RPMI7951 (cell line): ENCODE measurements at places on chromosomes 6 and 20. TPM values are rescaled to one million over a fixed set of nuclear protein-coding genes. Genes with fewer than 3 reads are reported as not detected.

GRCh38 chr20:5766085-5766764 lies 16.0 kb downstream of the SHLD1 start:
- DNase-seq, result no peak

DNA sequence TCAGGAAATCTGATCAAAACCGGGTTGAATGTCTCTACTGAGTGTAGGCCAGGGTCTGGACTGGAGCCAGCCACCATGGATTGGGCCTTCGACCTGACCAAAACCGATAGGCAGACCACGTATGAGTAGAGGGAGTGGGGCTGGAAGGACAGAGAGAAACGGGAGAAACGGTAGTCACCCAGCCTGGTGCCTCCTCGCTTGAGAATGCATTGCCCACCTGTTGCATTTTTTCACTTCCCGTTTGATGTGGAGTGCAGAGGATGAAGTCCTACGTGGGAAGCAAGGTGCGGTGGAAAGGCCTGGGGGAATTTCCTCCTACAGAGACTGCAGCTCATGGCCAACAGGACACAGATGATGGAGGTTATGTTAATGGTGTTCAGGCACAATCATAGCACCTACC lies 53.9 kb upstream of the ECI2 start:
- DNase-seq, result no peak

GRCh38 chr6:100801036-100801435 lies 80.1 kb downstream of the ASCC3 start:
- no peak for DNase-seq

DNA sequence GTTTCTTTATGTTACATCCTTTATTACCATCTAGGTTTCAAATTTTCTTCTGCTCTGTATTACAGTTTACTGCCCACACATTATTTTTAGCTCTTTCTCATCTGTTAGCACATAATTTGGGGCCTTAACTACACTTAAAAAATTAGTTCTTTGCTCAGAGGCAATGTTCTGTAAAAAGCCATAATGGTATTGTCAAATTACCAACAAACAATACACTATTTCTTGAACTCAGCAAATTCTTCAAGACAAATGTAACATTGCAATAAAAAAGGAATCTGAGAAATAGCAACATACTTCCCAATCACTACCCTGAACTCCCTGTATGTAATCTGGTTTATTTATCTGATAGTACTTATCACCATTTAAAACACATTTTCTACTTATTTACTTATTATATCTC lies 448.6 kb upstream of the OPRM1 start:
- no peak for DNase-seq

DNA sequence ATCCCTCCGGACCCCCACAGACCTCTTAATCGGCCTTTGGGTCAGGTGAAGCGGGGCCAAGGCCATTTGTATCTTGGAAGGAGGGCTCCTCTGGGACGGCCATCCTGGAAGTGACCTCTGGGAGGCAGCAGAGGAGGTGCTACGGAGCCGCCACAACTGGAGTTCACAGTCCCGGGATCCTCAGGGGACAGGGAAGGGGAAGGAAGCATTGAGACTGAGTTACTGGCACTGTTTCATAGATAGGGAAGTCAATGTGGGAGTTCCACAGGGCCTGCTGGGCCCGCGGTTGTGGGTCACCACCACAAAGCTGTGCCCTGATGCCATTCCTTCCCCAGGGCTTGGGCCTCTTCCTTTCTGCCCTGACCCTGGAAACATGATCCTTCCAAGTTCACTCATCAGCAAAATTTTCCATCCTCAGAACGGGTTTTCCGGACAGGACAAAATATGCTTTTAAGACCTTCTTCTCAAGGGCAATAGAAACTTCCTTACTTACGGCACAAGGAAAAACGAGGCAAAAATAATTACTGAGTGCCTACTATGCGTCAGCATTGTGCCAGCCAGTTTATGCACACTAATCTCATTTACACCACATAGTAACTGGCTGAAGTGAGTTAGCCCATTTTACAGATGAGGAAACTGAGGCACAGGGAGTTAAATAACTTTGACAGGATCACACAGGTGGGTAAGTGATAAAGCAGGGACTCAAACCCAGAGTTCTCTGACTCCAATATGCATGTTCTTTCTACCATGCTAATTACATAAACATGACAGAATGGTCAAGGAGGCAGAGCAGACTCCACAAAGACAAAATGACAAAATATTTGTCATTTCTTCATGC lies 143.8 kb downstream of the UNC5CL start:
- DNase-seq, result peak; percentile 85

DNA sequence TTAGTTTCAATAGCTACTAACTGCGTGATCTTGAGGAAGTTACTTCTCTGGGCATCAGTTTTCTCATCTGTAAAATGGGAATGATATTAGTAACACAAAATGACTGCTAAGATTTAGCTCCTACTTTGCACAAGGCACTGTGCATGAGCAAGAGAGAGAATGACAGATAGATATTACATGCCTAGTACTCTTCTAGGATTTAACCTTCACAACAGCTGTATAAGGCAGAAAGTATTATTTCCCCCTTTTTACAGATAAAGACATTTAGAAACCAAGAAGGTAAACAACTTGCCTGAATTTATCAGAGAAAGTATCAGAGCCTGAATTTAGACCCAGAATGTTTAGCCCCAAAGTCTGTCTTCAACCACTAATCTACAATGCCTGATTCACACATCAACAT lies 281.6 kb downstream of the KHDC1L start:
- no peak for DNase-seq

DNA sequence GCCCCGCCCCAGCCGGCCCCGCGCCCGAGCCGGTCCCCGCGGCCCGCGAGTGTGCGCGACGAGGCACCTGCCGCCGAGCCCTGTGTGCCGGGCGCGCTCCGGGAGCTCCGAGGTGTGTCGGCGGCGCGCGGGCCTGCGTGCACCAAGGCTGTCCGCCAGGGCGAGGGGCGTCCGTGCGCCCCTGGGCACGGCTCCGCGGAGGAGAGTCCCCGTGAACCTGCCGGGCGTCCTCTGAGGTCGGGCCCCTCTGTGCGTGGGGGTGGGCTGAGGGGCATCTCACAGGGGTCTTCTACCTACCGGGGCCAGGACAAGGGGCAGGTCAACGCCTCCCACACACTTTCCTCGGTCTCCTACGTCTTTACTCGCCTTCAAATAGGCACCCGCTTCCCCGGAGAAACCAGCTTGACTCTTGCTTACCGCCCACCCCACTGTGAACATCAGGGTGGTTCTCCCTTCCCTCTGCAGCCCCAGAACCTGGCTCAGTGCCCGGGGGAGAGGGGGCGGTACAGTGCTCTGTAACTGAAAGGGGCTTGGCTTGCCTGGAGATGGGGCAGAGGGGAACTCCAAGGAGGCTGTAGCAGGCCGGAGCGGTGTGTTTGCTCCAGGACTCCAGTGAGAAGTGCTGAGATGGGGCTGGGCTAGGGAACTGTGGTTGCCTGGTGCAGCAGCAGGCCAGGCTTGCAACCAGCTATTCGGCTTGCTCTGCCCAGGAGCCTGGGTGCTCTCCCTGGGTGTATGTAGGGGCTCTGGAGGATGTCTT lies at the start of gene SAMD10:
Gene SAMD10 (minus strand): TSS at position 86 of the 760 bp plus-strand sequence. CDS start 175 bp downstream, outside the sequence.
- peak; percentile 49 for DNase-seq

PSORS1C2 gene
- not detected in 2 replicates for total RNA-seq

ADGRG6 gene
- 1.4 and 3.2 TPM in 2 replicates for total RNA-seq

ASCC3 gene
- total RNA-seq, result 40.7 and 42.1 TPM in 2 replicates
